WTC11 (cell line): ENCODE measurements at places on chromosomes 2 and 18.
A peak's percentile ranks its signal among the peaks of the same experiment; 100 is the strongest.

DNA sequence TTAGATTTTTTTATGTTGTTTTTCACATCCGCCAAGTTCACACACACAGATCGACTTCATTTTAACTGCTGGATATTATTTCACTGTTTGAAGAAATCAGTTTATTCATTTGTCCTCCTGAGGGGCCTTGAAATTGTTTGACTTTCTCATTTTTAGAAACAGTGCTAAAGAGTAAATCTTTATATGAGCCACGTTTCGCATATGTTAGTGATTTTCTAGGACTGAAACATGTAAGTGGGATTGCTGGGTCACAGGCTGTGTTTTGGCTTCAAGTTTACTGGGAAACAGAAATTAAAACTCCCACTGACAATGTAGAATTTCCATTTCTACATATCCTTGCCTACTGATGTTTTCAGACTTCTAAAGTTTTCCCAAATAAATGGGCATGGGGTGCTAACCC lies 363.8 kb downstream of the NCKAP5 start:
- DNase-seq: no peak

- no peak for DNase-seq
Observed at GRCh38 chr18:48787203-48788151, 163.3 kb downstream of the SMAD7 start.

DNA sequence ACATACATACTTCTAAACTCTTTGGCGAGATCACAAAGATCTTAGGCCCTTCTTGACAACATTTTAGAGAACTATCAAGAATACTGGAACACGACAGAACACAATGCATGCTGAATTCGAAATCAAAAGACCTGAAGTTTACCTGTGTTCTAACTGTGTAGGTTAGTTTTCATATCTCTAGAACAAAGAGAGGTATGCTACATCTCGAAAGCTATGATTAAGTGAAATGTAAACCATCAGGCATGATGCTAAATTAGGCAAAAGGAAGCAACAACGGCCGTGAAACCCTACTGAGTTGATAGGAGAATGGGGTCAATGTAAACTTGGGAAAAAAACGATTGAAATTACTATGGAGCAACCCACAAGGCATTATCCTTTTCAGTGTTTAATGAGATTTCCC lies 43.7 kb downstream of the IKZF2 start:
- no peak for DNase-seq

DNA sequence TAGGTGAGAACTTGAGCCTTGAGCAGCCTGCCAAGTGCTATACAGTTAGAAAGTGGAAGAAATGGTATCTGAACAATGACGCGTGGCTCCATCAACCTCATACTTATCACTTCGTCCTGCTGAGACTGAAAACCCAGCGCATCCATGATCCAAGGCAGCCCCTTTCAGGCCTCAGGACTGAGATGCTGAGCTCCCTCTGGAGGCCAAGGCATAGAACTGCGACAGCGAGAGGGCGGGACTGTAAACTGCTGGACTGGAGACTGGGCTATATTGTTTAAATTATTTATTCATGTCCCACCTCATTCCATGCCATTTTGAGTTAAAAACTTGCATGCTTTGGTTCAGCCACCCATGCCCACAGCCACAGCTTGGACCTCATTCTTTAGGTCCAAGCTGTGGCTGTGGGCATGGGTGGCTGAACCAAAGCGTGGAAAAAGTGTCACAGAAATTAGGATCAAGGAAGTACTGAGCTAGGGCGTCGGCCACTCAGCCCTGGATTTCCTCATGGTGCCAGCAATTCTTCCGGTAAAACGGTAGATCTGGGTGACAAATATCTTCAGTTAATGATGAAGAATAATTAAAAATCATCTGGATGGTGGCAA lies 195.5 kb downstream of the L3MBTL4 start:
- peak; percentile 77 for DNase-seq

DNA sequence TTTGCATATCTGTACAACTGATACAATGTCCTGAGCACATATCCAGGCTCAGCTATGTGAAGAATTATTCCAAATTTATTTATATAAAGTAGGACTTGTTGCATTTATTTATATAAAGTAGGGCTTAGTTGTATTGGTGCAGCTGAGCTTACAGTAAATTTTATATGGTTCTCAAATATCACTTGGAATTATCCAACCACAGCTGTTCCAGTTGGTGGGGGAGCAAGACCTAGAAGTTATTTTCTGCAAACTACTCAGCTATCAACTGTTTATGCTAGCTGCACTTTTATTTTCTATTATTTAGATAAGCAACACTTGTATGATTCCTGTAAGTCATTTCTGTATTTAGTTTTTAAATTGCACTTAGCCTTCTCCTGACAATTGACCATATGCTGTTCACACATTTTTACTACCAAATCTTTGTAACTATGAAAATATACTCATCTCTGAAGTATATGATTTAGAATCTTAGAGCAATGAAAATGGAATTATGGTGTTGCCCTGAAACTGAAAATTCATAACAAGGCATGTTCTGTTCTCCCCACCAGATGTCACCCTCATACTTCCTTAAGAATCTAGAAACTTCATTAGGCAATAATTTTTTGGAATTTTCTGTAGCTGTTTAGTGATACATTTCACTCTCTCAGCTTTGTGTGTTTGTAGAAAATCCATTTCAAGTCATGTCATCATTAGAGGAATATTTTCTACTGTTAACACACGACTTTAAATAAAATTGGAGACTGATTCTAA lies 157.0 kb upstream of the CBLN2 start:
- no peak for DNase-seq
